ENCODE measurements at places on chromosomes 7 and 10.

GRCh38 chr7:25864943-25865751, 286.9 kb upstream of the NFE2L3 start:
- no peak for DNase-seq

GRCh38 chr10:128064970-128065580, 61.1 kb downstream of the MKI67 start:
- DNase-seq = no peak

- peak; percentile 65 for DNase-seq
Observed at GRCh38 chr7:143410521-143411004, 1.9 kb upstream of the EPHA1 start.

DNA sequence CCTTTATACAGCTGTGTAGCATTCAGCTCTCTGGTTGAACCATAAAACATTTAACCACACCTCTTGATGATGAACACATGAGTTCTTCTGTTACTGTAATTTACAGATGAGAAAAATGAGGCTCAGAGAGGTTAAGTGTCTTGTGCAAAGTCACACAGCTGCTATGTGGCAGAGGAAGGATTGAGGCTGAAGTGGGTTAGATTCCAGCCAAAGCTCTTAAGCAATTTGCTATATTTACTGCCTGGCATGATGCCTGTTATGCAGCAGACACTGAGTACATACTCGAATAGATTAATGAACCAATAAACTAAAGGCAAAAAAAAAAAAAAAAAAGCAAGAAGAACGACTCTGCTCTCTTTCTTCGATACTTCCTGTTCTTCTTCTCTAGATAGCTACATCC, 35.7 kb downstream of the GFRA1 start:
- DNase-seq = no peak

DNA sequence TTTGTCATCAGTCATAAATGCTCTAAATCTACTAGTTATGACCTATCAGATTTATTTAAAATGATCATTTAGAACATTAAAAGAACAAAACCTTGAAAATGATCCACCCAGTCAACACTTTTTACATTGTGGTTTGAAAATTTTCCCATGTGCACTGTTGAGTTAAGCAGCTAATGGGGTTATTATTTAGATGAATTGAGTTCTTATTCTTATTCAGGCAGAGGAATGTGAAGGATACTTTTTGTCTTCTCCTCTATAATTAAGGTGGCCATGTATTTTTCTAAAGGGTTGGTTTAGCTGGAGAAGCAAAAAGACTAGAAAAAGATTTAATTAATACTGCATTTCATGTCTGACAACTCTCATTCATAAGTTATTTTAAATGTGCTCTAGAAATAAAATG, 74.9 kb upstream of the FEZF1 start:
- no peak for DNase-seq

DNA sequence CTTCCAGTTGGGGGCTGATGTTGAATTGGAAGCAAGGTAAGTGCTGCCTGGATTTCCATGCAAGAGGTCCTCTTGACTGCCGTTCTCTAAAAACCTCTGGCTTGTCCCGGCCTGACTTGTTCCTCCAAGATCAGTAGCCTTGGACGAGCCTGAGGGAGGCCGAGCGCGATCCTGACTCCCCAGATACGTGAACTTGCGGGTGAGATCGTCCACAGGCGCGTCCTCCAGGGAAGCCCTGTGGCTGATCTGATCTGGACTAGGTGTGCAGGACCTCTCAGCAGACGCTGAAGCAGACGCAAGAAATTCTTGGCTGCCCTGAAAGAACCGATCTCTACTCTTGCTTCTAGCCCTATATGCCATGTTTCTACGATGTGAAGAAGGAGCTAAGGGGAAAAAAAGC, 29.7 kb downstream of the ZC3HAV1 start:
- no peak for DNase-seq

DNA sequence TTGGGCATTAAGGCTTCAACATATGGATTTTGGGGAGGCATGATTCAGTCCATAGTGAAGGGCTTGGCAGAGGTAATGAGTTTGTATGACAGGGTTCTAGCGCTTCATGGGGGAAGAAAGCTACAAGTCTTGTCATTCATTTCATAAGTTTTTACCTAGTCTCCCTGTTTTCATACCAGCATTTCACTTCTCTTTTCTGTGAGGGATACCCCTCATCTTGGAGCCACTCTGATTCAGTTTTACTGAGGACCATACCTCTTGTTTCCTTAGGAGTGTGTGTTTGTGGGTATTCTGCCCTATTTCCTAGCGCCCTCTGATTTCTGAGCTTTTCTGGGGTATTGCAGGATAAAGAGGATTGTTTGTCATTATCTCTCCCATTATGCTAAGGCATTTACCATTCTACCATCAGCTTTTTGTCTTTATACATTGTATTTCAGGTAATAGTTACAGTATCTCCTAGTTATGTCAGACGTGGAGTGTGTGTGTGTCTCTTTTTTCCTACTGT, 6.8 kb downstream of the RSBN1L start:
- DNase-seq = peak; percentile 44

GRCh38 chr10:128115356-128115755, 10.9 kb downstream of the MKI67 start:
- DNase-seq = no peak

DNA sequence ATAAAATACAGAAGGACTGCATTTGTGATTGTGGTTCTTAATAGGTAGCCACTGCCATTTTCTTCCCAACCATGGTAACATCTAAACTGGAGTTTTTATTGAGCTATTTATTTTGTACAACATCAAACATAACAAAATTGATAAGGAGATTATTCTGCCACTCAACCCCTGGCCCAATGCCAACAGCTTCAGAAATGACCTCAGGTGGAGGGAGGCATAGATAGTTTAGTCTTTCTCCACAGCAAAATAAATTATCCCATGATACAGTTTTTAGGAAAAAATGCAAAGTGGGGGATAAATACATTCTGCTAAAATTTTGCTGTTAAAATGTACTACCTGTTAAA, 57.6 kb downstream of the LRRTM3 start:
- DNase-seq = no peak

DNA sequence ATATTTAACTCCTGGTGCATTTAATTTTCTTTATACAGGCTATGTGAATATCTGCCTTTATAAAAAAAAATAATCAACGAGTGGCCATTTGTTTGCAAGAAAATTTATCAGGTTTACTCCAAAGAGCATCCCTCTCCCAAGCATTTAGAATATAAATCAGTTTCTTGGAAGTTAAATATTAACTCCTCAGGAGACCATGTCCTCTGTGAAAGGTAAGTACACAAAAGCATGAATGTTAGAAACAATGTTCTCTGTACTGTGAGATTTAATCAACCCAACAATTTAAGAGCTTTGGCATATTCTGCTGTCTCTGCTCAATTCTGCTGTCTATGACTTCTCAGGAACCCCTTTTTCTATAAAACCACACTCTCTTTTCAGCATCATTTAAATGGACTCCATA, 119.3 kb upstream of the LAMB4 start:
- DNase-seq = no peak

DNA sequence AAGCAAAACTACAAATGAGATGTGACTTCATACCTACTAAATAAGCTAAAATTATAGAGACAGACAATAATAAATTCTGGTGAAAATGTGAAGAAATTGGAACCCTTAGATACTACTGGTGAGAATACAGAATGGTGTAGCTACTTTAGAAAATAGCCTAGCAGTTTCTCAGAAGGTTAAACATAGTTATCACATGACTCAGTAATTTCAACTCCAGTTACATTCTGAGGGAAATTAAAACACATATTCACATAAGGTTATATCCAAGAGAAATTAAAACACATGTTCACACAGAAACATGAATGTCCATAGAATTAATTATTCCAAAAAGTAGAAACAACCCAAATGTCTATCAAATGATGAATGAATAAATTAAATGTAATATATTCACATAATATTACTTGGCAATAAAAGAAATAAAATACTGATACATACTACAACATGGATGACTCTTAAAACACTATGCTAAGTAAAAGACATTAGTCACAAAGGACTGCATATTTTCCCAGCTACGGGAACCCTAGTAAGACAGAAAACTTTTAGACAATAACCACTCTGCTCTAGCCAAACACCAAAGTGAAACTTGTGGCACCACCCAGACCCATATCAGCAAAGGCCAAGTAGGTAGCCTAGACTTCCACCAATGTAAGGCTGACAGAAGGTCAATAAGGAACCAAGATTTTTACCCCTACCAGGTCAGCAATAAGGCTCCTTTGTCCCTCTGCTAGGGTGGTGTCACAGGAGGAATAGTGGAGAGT, 25.1 kb downstream of the SLC25A40 start:
- DNase-seq = no peak

GRCh38 chr7:45050198-45050597, 38.6 kb downstream of the NACAD start:
- DNase-seq = no peak
